ENCODE measurements at places on chromosomes 5 and 9.

- DNase-seq, result peak; percentile 55
These were observed 106.1 kb upstream of the ICE1 start for GRCh38 chr5:5316334-5316733.

- no peak for DNase-seq
These were observed 8.5 kb upstream of the PHF19 start for GRCh38 chr9:120885457-120885856.

DNA sequence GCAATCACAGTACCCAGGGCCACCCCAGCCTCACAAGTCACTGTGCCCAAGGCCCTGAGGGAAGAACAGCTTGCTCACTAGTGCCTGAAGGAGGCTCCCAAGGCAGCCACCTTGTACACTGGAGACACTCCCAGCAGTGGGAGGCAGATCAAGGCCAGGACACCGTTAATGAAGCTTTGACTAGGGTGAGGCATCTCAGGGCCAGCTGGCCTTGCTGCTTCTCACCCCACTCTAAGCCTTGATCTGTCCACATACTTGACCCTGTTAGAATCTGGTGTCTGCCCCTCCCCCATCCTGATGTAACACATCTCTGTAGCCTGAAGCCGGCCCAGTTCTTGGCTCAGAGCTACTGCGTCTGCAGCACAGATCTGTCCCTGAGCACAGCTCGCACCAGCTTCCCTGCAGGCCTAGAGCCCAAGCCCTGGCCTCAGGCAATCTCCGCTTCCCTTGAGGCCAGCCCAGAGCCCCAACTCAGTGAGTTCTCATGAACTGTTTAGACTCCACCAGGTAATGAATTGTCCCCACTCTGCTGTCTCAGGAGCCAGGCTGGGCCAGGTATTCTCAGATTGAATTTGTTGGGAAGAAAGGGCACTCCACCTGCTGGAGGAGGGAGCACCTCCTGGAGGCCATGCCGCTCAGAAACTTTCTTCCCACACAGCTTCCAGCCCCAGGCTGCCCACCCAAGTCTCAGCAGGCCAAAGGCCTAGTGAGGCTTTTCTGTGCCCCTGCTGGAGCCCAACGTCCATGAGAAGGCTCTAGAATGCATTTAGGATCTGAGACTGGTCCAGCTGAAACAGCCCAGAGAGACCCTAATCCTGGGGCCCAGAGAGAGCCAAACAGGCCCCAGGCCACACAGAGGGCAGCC, 13.4 kb upstream of the JADE2 start:
- peak; percentile 72 for DNase-seq

GRCh38 chr9:102354041-102354440, 615.6 kb upstream of the GRIN3A start:
- no peak for DNase-seq

GRCh38 chr5:29811914-29812679, 1381.4 kb upstream of the CDH6 start:
- no peak for DNase-seq

DNA sequence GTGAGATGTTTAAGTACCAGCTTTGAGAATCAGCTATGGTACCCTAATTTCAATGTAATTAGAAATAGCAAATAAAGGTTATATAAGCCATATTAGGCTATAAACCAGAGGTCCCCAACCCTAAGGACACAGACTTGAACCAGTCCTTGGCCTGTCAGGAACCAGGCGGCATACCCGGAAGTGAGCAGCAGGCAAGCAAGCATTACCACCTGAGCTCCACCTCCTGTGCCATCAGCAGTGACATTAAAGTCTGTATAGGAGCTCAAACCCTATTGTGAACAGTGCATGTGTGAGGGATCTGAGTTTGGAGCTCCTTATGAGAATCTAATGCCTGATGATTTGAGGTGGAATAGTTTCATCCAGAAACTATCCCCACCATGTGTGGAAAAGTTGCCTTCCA, 1009.5 kb downstream of the PTPRD start:
- no peak for DNase-seq

DNA sequence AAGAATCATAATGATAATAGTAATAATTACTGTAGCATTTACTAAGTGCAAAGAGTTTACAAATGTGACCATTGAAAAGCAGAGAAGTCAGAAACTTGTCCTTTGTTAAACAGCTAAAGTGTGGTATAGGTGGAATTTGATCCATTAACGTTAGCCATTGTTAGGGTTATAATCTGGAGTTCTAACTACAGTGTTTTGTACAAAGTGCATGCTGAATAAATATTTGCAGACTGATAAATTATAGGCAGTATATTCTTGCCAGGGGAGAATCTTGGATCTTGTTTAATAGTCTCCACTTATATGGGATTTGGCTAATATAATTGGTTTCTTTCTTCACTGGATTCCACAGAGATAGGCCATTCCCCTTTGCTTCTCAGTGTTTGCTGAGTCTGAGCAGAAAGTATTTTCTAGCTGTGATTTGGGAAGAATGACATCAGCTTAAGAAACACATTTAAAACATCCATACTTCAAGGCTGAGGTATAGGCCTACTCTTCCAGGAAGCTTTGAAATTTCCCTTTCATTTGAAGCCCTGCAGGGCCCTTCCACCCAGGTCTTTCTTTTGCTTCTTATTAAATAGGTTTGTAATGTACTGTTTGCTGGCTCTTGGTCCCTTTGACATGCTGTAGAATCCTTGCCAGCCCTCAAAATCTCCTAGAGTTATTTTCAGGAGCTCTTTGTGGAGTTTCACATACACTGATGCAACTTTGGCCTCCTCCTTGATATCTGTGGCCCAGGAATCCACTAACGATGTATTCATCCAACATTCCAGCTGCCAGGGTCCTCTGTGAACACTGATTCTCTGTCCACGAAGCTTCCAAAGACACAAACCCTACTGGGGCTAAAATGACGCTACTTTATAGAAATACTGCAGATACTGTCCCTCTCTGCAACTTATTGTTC, 51.4 kb downstream of the ATP10B start:
- no peak for DNase-seq

GRCh38 chr9:106860721-106861639, 2.0 kb upstream of the ZNF462 start:
- peak; percentile 61 for DNase-seq

GRCh38 chr9:99060621-99061020, 44.3 kb upstream of the TGFBR1 start:
- no peak for DNase-seq

- peak; percentile 87 for DNase-seq
These were observed 83.1 kb downstream of the JMY start for GRCh38 chr5:79318935-79319614.

DNA sequence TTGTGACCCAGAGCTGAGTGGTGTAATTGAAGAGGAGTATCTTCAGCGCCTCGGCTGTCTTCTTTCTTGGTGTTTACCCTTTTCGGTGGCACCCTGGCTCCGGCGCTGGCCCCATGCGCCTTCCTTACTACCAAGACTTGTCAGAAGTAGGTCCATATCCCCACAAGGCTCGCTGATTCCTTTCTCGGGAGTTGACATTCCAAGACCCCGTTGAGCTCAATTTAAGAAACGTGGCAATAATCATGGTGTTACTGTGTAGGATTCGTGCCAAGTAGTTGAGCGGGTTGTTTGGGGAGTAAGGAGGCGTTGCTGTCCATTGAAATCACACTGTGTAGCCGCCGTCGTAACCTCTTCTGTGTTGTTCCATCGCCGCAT, 795 bp downstream of the NDUFAF2 start:
- peak; percentile 62 for DNase-seq

- DNase-seq, result no peak
These were observed 1245.5 kb upstream of the DMAC1 start for GRCh38 chr9:9045072-9045471.

GRCh38 chr9:89388084-89388867, 70.0 kb downstream of the SECISBP2 start:
- DNase-seq, result peak; percentile 46

DNA sequence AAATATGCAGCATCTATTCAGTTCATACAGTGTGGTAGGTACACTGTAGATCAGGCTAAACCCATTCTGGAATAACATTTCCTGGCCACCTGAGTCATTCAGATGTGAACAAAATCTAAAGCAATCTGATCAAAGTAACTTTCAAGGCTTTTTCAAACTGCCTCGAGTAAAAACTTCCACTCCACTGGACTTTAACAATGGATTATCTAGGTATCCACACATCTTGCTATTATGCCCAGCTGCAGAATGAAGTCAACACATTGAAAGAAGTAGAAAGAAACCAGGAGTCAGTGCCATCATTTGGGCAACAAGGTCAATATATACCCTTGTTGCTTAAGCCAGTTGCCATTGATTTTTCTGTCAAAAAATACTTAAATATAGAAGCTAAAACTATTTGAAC, 1352.6 kb upstream of the NUDT12 start:
- DNase-seq, result no peak

- DNase-seq, result no peak
These were observed 152.5 kb downstream of the APBA1 start for GRCh38 chr9:69519470-69520240.

GRCh38 chr9:70911791-70912190, 209.6 kb downstream of the TRPM3 start:
- no peak for DNase-seq

DNA sequence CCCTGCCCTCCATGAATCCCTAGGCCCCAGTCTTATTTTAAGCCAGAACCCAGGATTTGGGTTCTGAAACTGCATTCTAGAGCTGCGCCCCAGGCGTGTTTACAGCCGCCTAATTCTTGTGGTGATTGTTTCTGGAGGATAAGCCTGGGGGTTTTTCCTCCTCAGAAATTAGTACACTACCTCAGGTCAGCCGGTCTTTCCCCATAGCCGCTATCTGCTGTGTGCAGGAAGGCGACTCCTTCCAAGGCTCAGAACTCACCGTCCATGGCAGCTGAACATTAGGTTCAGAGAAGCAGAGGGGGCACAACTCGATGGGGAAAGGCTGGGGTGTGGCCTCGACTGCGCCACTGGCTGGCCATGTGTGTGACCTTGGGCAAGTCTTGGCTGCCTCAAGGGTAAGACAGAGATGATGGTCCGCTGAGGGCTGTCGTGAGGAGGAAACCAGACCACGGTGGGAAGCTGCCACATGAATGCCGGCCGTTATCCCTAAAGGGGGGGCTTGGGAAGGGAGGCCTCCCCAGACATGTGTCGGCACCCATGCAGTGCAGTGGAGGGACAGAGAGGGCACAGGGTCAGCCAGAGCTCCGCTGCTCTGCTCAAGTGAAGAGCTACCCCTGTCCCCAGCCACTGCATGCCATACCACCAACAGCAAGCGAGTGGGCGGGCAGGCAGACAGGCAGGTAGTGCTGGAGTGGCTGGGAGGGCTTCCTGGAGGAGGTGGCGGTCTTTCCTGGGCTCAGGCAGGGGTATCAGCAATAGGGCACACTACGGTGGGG, 28.9 kb downstream of the SHB start:
- no peak for DNase-seq

DNA sequence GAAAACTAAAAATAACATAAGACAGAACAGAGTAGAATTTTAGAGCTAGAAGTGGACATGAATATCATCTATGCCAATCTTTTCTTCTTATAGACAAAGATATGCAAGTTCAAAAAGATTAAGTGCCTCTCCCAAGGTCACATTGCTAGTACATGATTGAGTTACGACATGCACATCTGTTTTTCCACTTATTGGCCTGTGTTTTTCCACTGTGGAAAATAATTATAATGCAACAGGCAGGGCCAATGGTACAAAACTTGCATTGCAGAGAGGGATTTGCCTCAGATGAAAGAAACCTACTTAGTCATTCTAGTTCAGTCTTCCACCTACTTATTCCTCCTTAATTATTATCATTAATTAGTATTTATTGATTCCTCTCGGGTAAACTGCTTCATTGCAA, 407.8 kb upstream of the SGCD start:
- no peak for DNase-seq

- no peak for DNase-seq
These were observed 75.7 kb downstream of the TUSC1 start for GRCh38 chr9:25602400-25603044.

GRCh38 chr5:113031557-113031956, 55.0 kb downstream of the DCP2 start:
- no peak for DNase-seq

- no peak for DNase-seq
These were observed 38.8 kb downstream of the TNC start for GRCh38 chr9:115079156-115079555.

GRCh38 chr5:78667461-78668103, 19.0 kb upstream of the LHFPL2 start:
- no peak for DNase-seq

GRCh38 chr9:23145467-23145866, 680.6 kb downstream of the ELAVL2 start:
- DNase-seq, result no peak

DNA sequence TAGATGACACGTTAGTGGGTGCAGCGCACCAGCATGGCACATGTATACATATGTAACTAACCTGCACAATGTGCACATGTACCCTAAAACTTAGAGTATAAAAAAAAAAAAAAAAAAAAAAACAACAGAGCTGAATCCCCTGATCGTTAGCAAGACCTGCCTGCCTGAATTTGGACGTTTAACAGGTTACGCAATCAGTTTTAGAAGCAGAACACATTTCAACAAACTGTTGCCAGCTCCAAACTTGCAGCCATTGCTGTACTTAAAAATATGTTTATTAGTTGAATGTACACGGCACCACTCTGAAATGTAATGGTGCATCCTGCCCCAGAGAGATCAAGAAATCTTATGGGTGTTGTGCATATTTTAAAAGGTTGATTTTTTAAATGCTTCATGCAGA, 680.0 kb downstream of the TLE4 start:
- no peak for DNase-seq

GRCh38 chr9:129440435-129441186, 180.3 kb downstream of the C9orf50 start:
- DNase-seq, result no peak

GRCh38 chr5:72452515-72453245, 54.5 kb downstream of the ZNF366 start:
- DNase-seq, result peak; percentile 88

- DNase-seq, result no peak
These were observed 30.2 kb upstream of the GRHPR start for GRCh38 chr9:37392272-37392671.

GRCh38 chr9:128257086-128257825, 18.6 kb downstream of the GOLGA2 start:
- DNase-seq, result no peak

GRCh38 chr5:96816411-96816939, 8.7 kb upstream of the ERAP1 start:
- DNase-seq, result no peak

- no peak for DNase-seq
These were observed 199.0 kb upstream of the TARS1 start for GRCh38 chr5:33241802-33242201.

Measured in EL (cell line).